ENCODE measurements at places on chromosomes 16 and 17.

GRCh38 chr16:17529982-17530760 lies 59.4 kb upstream of the XYLT1 start:
- DNase-seq, result no peak

DNA sequence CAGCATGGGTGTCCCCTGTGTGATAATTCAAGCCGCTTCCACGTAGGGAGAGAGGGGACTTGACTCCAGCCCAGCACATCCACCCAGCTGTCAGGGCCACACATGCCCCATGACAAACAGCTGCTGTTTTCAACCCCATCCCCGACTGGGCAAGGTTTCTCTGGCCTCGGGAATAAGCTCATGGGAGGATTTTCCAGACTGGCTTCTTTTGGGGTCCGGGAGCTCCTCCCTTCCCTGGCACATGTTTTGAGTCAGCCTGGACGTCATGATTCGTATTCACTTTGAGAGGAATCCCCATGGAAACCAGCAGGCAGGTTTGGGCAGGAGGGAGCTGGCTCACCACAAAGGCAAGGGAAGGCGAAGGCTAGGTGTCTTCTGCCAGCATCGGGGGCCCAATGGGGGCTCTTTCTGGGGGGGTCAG lies 156.4 kb downstream of the CMIP start:
- DNase-seq, result no peak

DNA sequence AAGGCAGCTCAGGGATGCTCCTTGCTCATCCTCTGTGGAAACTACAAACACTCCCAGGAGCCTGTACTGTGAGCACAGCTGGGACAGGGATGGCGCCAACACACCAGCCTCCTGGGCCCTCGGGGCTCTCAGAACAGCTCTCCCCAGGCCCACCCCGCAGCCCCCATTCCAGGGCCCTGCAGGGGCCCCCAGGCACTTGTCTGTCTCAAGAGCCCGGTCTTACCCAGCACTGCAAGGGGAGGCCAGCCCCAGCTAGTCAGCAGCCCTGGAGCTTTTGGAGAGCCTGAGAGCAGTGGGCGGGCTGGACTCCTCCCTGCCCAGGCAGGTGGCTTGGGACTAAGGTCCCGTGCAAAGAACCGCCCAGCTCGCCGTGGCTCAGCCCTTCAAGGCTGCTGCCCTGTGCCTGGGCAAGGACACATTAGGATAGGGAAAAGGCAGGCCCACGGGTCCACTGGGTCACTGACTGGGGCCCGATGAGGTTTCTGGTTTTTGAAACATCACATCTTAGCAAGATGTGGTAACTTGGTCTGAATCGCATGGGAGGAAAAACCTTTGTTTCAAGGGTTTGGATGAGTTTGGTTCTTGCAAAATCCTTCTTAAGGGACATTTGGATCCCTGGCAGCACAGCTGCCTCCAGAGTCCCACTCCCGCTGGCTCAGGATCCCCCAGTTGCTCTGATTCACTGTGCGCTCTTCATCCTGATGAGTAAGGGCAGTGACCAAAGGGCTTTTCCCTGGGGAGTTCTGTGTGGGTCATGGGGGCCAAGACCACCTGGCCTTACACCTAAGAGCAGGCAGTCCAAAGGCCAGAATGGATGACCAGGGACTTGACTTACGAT lies 2.8 kb downstream of the DNASE1L2 start:
- no peak for DNase-seq

GRCh38 chr17:49975531-49975930 lies 6.5 kb downstream of the DLX4 start:
- DNase-seq, result no peak

DNA sequence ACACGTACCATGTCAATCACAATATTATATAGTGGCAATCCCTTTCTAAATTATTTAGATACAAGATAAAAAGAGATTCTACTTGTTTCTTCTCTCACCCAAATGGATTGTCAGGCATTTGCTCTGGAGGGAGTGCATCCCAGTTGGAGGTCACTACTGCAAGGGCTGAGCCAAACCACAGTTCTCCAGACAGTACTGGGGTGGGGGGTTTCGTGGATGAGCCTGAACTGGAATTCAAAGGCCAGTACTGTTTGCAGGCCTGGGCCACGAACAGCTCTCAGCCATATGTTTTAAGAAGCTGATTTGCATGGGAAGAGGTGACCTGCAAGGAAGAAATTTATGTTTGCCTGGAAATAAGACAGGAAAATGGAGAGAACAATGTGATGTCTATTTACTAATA lies 314.9 kb downstream of the PMP22 start:
- DNase-seq, result no peak

- no peak for DNase-seq
Measured at GRCh38 chr17:76542566-76542971, 2.7 kb downstream of the PRCD start.

GRCh38 chr17:44581868-44582267 lies 24.6 kb downstream of the FZD2 start:
- DNase-seq, result no peak

DNA sequence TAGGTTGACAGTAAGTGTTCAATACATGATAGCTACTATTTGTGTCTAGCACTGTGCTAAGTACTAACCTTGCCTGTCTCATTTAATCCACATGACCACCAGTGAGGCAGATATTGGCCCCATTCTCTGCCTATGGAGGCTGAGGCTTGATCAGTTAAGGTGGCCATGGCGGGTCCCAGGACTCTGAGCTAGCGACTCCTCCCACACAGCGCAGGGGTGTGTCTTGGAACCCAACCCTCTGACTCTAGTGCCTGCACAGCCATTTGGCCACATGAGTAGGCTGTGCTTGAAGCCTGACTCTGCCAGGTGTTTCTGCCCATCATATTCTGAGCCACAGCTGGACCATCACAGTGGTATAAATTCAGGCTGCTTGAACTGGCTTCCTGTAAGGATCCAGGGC lies 6.4 kb downstream of the NHERF1 start:
- no peak for DNase-seq

- DNase-seq, result no peak
Measured at GRCh38 chr16:10076037-10076436, 106.2 kb downstream of the GRIN2A start.

DNA sequence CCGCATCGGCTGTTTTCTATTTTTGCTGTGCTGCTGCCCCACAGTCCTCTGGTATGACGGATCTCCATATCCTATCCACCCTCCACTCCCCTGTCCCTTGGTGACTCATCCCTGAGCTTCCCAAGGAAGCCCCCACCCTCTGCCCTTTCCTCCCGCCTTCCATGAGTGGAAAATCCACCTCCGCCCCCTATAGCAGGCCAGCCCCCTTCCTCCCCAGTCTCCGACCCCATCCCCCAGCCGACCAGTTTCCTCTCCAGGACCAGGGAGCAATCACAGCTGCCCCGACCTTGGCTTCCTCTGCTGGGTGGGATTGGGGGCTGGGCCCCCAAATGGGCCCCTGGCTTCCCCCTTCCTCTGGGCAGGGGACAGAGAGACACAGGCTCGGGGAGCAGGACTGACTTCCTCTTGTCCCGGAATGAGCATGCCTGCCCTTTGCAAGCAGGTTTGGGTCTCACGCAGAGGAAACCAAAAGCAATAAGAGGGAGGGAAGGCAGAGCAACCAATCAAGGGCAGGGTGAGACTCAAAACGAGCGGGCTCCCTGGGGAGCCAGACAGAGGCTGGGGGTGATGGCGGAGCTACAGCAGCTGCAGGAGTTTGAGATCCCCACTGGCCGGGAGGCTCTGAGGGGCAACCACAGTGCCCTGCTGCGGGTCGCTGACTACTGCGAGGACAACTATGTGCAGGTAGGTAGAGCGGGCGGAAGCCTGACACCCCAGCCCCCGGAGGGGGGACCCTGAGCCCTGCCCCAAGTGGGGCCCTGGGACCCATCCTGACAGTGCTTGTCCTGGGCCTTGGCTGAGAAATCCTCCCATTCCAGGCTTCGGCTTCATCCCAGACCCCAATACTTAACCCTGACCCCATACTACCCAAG lies at the start of the genes ABI3 and GNGT2:
Gene ABI3, plus strand, starts transcription at position 550 of the 872 bp plus-strand sequence. Its CDS starts 18 bp downstream, at position 568.
Gene GNGT2, minus strand, starts transcription at position 417 of the 872 bp plus-strand sequence. CDS start 3,152 bp downstream, outside the sequence.
- DNase-seq, result no peak

DNA sequence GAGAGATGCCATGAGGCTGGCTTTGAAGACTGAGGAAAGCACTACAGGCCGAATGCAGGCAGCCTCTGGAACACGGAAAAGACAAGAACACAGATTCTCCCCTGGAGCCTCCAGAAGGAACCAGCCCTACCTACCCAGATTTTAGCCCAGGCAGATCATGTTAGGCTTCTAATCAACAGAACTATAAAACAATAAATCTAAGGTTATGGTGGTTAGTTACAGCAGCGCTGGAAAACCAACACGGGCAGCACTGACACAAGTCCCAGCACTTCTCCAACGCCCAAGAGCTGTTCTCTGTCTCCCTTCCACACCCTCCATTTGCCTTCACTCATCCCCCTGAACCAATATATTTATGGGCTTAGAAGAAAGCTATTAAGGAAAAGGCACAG lies 7.5 kb downstream of the ANKRD11 start:
- DNase-seq, result no peak

DNA sequence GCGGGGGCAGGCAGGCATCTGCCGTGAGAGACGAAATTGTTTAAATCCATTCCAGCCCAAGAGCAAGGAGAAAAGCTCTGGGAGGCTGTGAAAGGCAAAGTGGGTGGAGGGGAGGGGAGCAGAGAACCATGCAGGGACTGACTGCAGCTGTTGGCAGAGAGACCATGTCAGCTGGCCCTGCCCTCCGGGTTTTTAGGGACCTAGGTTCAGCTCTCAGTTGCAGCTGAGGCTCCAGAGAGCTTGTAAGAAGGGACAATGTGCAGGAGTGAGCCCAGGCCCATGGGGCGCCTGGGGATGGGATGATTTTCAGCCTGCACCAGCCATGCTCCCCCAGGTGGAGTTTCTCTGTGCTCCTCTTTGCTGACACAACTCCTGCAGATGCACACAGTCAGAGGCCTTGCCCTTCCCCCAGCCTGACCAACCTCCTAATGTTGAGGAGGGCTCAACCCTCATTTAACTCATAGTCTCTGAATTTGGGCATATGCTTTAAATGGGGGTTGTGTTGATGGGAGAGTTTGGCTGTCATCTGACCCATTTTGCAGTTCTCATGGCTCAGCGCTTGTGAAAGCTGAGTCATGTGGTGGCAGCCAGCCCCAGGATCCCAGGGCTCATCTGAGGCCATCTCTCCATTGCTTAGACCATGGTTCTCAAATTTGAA lies 70.9 kb downstream of the PLXDC1 start:
- DNase-seq, result no peak

GRCh38 chr17:74547736-74548135 lies 1.8 kb upstream of the CD300C start:
- DNase-seq, result no peak

DNA sequence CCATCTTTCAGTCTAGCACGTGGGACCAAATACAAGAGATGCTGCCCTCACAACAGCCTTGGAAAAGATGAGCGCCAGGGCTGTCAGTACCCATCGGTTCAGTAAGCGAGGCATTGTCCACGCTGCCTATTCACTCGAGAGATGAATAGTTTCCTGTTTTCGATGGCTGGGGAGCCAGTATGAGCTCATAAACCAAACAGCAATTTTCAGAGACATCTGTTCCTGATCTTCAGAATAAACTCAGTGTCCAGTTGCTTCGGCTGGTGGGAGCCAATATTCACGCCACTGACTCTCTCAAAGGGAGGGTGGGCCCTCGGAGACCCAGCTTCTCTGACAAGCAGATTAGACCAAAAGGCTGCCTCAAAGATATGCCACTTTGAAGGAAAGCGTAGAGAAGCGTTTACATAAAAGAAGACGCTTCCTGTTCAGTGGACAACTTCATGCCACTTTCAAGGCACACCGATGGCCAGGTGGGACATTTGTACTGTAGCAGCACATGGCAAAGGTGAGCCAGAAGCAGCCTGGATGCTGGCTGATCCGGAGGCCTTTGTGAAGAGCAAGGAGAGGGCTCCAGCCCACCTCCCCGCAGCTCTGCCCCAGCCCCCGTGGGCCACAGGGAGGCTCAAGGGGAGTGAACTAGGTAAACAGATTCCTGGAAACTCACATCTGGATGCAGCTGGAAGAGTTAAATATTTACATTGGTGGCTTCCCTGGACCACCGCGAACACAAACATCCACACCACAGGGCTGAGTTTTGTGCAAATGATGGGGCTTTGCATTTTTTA lies 6.0 kb downstream of the TIMM22 start:
- no peak for DNase-seq

GRCh38 chr17:1736348-1737281 lies 6.1 kb upstream of the SERPINF2 start:
- DNase-seq, result no peak

- DNase-seq, result no peak
Measured at GRCh38 chr16:30351001-30351441, 4.1 kb downstream of the CD2BP2 start.

- DNase-seq, result no peak
Measured at GRCh38 chr16:56929639-56930038, 2.3 kb upstream of the HERPUD1 start.

DNA sequence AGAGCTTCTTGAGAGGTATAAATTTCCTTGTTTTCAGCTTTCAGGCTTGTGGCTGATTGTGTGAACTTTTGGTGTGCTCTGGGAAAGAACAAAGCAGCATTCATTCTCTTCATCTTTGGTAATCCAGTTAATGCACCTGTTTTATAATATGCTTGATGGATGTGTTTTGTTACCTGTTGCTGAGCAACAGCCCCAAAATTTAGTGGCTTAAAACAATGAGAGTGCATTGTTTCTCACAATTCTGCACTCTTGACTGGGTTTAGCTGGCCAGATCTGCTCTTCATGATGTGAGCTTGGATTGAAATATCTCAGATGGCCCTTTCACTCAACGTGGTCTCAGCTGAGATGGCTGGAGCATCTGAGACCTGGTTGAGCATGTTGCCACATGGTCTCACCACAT lies 58.7 kb upstream of the NOL11 start:
- DNase-seq, result no peak

GRCh38 chr17:81404558-81405165 lies 9.4 kb downstream of the BAHCC1 start:
- no peak for DNase-seq

GRCh38 chr16:4402439-4403132 lies 13.8 kb downstream of the CORO7 start:
- peak; percentile 40 for DNase-seq

DNA sequence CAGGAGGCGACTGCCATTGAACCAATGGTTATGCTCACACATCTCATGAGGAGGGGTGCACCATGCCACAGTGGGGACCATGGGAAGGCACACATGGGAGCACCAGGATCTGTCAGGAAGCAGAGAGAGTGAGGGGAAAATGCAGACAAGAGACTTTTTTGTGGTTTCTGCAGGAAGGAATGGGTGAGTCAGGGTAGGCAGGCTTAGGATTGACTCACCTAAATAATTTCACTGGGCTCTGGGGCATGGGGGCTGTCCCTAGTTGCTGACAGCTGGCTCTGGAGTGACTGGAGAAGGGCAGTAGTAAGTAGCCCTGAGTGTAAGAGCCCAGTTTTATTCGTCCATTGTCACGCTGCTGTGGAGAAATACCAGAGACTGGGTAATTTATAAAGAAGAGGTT lies 202.4 kb downstream of the AXIN2 start:
- DNase-seq, result no peak
